ENCODE measurements at places on chromosomes 2 and 18.

DNA sequence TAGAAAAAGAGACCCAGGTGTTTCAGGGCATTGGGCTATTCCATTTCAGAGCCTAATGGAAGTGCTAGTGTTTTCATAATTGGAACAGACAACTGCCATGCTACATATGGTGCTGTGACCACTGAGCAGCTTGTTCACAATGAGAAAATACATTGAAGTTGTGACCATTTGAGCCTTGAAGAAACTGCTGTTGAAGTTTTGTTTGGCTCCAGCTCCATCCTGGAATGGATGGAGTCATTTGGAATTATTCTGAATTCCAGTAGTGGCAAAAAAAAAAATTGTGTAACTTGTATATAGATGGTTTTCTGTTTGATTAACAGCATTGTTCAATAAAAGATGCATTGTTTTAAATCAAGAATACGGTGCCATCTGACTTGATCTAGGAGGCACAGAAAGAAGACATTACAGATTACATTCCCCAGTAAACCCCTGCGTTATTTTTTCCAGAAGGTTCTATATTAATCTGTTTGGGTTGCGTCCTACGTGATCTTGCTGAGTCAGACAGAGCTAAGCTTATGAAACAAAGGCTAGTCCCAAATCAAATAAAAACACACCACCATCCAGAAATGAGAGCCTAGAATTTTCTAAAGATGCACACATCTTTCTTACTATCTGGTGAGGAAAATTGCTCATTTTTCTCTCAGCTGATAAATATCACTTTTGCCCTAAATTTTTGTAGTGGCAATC lies 19.2 kb downstream of the FMNL2 start:
- no peak for DNase-seq

DNA sequence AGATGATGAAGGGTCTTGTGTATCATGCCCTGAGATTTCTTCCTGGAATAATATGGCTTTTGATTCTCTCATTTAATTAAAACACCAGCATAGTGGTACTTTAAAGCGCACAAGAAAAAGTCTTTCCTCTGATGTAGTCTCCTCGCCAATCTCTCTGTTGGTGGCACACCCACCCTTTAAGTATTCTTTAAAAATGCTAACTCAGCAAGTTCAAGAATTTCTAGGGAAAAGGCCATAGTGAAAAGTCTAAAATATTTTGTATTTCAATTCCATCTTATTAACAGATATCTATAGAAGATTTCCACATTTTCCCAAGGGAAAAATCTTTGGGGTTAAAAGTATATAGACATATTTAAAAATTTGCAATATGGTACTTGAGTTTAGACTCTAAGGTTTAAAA lies 34.7 kb downstream of the ACMSD start:
- DNase-seq = no peak

GRCh38 chr18:77949355-77949973 lies 699.8 kb downstream of the GALR1 start:
- DNase-seq = no peak

DNA sequence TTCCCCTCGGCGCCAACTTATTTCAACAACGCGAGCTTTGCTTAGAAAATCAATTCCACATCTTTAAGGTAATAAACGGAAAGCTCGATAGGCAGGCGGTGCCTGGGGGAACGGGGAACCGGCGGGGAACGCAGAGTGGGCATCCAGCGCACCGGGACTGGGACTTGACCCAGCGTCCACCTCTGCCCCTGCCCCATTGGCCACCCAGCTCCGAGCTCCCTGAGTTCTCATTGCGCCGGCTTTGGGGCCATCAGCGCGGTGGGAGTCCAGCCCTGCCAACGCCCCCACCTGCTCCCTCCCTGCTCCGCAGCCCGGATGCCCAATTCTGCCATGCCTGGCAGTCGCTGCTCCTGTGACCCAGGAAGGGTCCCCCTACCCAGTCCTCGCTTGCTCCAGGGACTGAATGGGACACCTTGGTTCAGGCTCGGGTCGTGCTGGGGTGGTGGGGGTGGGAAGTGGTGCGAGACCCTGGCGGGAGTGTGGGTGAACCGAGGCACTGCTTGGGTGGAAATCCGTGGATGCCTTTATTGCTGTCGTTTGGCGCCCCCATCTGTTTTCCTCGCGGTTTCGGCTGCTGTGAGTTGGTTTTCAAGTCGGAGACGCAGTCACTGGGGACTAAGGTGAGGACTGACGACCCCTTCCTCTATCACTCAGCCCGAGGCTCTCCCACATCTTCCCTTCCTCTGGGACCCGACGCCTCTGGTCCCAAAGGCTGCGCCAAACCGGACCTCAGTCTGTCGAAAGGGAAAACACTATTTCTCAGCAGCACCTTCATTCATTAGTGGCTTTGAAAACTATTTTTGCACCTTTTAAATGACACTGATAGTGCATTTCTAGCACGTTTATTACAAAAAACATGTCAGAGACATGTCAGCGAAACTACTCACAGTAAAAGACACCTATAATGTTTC lies 2.4 kb upstream of the EVX2 start:
- DNase-seq = no peak

DNA sequence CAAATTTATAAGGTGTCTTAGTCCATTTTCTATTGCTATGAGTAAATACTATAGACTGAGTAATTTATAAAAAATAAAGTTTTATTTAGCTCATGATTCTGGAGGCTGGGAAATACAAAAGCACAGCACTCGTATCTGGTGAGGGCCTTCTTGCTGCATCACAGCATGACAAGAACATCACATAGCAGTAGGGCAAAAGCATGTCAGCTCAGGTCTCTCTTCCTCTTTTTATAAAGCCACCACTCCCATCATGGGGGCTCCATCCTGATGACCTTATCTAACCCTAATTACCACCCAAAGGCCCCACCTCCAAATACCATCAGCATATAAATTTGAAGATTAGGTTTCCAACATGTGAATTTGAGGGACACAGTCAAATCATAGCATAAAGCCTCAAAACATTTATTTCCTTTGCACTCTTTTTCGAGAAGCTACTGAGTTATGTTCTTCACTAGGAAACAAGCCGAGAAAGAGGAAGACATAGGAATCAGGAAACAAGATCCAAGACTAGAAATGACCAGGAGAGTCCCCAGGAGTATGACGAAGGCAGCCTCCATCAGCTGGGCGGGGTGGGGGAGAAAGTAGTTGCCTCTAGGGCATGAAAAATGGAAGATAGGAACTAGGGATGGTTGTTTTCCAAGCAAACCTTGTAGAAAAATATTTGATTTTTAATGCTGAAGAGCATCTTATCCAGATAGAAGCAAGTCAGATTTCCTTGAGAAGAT lies 24.1 kb upstream of the NABP1 start:
- DNase-seq = no peak

DNA sequence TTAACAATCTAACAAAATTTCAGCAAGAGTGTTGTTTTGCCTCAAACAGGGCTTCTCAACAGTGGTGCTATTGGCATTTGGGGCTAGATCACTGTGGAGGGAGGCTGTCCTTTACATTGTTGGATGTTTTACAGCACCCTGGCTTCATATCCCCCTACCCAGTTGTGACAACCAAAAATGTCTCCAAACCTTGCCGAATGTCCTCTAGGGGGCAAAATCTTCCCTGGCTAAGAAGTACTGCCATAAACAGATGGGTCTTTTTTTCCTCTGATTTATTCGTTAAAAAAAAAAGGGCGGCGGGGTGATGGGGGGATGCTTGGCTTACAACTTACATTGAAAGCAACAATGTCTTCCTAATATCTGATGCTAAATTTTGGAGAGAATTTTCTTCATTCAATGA lies 207.6 kb upstream of the CCDC150 start:
- DNase-seq = no peak

DNA sequence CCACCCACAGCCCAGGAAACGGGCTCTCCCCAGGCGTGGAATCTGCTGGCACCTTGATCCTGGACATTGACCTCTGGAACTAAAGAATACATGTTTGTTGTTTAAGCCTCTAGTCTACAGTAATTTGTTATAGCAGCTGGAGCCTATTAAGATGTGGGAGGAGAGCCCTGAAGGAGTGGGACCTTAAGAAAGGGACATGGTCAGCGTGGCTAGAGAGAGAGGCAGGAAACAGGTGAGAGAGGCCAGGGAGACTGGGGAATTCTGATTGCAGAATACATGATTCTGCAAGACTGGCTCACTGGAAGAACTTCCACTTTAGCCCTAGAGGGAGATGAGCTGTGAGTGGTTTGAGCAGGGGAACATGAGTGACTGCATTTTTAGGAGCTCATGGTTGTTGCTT lies 83.2 kb downstream of the CD8B2 start:
- DNase-seq = no peak

GRCh38 chr18:51236225-51236624 lies 38.7 kb upstream of the MEX3C start:
- DNase-seq = no peak

- no peak for DNase-seq
Measured at GRCh38 chr2:238997137-238997390, 149.2 kb downstream of the TWIST2 start.

DNA sequence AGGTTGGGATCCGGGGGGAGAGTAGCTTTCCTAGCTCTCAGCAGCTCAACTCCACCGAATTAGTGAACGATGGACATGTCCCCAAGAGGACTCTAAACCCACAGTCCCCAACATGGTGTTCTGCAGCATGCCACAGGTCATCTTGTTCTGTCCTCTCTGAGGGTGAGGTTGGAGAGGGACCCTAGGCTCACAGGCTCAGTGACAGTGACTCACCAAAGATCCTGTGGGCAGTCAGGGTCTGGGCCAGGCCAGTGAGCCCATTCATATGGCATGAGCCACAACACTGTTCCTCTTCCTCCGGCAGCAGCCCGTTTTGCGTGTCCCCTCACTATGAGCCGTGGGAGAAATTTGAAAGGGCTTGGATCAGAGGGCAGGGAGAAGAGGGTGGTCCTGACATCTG lies 2.8 kb upstream of the SLC20A1 start:
- DNase-seq = no peak

DNA sequence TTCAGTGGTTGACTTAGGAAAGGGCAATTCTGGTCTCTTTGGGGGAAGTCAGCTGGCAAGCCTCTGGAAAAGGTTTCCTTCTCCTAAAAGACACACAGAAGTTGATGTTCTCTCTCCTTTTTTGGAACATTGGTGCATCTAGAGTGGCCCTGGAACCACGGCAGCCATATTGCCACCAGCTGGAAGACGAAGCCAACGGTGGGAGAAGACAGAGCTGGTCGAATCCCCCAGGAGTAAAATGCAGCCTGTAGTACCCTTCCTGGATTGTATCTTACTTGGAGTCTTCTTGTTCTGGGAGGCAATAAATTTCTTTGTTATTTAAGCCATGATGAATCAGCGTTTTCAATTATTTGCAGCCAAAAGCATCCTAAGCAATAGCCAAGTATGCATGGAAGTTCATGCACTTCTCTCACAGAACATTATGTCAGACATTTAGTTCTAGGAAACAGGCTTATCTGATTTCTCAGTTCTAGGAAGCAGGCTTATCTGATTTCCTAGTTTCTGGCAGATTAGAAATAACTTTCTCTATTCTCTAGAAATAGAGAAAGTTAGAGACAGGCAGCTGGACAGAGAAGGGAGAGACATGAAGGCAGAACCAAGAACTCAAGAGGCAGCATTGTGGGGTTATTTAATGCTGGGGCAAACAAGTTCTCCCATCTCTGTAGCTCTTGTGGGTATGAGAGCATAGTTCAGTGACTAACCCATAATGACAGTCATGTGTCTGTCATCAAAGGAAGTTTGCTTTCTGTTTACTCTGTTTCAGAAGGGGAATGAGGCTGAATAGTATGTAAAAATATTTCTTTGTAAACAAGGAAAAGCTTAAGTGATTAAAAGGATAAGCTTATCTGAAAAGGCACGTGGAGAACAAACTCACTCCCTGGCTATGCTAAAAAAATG lies 40.5 kb upstream of the NABP1 start:
- DNase-seq = peak; percentile 54

GRCh38 chr2:20423359-20423758 lies 23.5 kb upstream of the RHOB start:
- DNase-seq = no peak

DNA sequence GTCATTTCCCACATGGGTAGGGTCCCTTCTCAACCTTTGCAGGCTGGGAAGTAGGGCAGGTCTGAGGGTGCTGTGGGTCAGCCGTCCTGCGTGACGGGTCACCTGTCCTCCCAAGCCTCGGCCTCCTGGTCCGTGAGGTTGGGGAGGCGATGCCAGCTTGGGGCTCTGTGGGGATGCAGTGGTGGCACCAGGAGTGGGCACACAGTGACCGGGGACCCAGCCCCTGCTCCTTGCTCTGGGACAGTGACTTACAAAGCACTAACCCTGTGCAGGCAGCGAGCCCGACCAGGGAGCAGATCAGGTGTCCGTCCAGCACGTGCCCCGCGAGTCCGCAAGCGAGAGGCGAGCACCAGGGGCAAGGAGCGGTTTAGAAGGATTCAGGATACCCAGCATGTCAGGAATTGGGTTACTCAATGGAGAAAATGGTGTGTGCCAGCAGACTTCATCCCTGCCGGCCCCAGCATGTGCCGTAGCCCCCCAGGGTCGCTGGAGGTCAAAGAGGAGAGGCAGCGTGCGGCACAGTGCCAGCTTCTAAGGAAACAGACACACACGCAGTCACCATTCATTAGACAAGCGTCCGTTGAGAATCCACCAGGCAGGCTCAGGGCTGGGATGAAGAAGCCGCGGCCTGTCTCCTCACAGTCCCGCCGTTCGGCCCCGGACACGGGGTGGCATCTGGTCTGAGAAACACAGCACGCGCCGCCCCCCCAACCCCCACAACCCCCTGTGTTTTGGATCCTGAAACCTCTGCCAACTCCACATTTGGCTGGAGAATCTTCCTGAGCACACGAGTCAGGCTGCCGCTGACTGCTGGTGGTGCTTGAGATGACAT lies 11.7 kb downstream of the COLEC11 start:
- no peak for DNase-seq

GRCh38 chr2:68537809-68538208 lies 70.4 kb downstream of the APLF start:
- no peak for DNase-seq

- no peak for DNase-seq
Measured at GRCh38 chr2:10960606-10961489, 49.1 kb downstream of the KCNF1 start.

DNA sequence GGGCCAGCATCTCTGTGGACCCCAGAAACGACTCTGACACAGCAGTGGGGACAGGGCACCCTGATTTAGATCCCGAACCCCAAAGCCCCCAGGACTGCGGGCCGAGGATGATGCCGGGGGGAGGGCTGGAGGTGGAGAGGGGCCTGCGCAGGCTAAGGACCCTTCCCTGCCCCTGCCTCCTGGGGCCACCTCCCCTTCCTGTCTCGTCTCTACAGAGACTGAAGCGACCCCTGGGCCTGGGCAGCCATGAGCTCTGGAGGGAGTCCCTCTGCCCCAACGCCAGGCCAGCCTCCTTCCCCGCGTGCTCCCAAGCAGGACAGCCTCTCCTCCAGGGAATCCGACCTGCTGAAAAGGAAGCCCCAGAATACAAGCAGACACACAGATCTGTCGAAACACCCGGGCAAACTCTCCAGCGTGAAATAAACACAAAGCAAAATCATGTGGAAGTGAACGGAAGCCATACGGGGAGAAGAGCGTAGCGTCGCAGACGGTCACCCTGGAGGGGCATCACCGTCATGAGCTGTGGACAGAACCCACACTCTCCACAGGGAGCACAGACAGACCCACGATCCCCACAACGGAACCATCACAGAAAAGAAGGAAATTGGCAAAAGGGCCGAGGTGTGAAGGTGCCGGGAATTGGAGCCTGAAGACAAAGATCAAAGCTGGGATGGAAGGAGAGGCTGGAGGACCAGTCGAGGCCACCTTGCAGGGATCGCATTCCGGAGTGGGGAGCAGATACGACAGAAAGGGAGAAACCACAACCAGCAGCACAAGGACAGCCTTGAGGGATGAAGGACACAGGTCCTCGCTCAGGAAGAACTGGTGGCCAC lies 51.0 kb upstream of the CTDP1 start:
- DNase-seq = no peak

- no peak for DNase-seq
Measured at GRCh38 chr2:237391140-237391539, 22.8 kb downstream of the COL6A3 start.

- no peak for DNase-seq
Measured at GRCh38 chr2:119174993-119175347, 16.4 kb upstream of the C1QL2 start.
